NCI-H526 (cell line): ENCODE measurements at places on chromosomes 6 and 20.

GRCh38 chr20:19934792-19935491 lies 82.2 kb upstream of the NAA20 start:
- DNase-seq, result no peak

GRCh38 chr6:14816116-14816859 lies 429.6 kb upstream of the JARID2 start:
- DNase-seq, result peak; percentile 98

- peak; percentile 93 for DNase-seq
Observed at GRCh38 chr6:54717849-54718455, 128.6 kb upstream of the FAM83B start.

DNA sequence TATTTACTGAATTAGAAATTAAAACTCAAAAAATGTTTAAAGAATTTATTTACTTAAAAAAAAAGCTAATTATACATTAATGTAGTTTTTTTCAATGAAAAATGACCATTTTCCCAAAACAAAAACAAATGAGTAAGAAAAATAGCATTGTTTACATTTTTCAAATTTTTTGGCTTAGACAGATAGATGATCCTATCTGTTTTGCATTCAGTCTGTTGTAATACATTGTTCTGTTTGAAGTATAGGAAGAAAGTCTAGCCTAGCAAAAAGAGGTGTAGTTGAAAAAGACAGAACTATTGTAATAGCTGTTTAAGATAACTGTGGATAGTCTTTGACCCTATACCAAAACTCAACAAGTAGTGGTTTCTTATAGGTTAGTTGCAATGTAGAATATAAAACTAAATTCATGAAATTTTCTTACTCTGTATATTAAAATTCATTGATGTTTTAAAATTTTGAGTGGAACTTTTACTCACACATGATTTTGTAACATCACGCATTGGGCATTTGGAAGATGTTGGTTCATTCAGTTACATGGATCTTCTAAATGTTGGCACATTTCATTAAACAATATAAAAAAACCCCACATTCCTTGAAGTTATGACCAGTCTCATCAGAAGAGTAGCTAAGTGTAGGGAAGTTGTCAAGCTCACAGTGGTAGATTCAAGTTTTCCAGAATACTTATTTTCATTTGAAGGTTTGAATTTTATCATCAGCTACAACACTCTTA lies 62.0 kb downstream of the KCNS1 start:
- no peak for DNase-seq

DNA sequence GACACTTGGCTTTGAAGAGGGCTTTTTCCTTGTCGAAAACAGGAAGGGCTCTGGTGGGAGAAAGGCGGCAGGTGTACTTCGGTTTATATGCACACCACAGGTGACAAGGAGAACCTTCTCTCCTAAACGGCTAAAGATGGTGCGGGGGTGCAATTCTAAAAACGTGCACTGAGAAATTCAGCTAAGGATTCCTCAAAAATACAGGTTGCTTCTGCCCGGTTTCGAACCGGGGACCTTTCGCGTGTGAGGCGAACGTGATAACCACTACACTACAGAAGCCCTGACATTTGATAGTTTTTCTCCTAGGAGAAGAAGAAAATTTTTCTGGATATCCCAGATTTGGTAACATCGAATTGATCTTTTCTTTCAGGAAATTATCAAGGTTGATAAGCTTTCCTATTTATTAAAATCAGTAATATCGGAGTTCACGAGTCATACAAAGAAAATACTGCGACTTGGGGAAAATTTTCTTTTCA lies 32.0 kb downstream of the POM121L2 start:
- DNase-seq, result peak; percentile 45

DNA sequence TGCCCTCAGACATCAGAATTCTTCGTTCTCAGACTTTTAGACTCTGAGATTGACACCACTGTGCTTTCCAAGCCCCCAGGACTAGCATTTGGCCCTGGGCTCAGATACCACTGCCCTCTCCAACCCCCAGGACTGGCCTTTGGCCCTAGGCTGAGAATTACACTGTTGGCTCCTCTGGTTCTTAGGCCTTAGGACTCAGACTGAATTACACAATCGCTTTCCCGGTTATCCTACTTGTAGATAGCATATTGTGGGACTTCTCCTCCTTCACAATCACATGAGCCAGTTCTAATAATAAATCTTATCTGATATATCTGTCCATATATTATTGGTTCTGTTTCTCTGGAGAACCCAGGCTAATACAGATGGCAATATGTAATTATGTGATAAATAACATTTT lies 1725.5 kb downstream of the GRIK2 start:
- DNase-seq, result no peak

DNA sequence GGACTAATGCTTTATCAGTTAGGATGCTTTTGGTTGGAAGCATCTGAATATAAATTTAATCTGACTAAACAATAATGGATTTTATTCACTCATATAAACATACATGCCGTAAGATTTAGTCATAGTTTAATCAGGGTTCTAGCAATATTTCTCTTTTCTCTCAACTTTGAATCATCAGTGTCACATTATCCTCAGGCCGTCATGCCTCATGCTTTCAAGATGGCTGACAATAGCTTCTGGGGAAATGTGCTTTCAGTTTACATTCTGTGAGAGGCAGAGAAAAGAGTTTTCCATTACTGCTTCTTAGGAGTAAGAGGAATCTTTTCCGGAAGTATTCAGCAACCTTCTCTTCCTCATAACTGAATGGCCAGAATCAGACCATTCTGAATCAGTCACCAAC lies 162.2 kb downstream of the GJA1 start:
- no peak for DNase-seq

- DNase-seq, result no peak
Observed at GRCh38 chr6:71043902-71044301, 87.0 kb upstream of the B3GAT2 start.

DNA sequence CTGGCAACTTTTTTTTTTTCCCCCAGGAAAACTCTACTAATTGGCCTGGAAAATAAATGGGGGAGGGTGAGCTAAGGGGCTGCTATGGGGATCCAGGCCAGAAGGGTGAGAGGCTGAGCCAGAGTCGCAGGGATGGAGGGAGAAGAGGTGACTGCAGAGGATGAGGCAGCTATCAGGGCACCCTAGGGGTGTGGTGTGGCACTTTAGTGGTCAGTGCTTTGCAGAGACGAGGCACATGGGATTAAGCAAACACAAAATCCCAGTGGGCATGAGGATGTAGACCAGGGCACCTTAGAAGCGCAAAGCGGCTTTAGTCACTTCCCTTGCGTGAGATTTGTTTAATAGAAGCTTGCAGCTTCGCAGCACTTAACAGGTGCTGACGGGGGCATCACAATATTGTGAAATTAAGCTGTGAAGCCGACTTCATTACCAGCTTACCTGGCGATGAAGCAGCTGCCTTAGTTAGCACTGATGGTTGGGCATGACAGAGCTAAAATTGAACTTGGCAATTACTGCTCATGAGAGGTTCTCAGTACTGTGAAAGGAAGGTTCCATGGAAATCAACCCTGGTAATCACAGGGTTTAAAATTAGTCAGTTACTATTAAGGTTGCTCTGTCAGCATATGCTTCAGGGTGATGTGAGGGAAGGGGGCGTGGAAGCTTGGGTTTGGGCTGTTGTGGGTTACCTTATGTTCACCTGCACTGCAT lies 26.0 kb downstream of the TOX2 start:
- DNase-seq, result no peak

DNA sequence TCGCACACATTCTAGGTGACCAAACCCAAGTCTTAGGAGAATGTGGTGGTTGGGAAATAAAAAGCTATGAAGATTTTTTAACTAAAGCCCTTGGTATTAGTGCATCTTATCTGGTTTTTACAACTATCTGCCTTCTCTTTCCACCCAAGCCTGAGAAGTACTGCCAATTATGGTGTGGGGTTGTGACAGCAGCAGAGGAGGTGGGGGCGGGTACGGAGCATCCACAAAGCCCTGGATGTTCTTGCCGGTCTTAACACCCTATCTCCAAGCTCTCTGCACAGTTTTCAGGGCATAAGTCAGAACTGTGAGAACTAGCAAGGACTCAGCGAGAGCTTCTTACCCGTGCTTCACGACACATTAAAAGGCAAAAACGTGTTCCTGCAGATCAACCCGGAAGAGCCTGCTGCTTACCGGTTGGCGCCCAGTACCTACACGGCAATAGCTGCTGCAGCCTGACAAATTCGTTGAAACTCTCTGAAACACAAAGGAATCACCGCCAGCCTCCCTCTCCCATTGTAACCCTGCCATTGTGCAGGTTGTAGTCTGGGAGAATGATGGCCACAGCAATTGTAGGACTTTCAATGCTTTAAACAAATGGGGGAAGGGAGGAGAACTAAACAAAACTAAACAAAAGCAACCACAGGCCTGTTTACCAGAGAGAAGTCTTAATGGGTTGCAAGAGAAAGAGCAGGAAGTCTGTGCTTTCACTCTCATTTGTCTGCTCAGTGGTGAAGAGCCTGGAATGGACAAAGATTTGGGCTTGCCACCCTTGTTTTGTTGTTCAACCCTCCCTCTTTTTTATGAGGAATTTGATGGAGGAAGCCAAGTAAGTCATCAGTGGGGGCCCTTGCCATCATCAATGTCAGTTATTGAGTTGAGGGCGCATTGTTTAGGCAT lies 461.0 kb upstream of the JARID2 start:
- no peak for DNase-seq

GRCh38 chr6:53680489-53680888 lies 14.9 kb upstream of the KLHL31 start:
- DNase-seq, result no peak

DNA sequence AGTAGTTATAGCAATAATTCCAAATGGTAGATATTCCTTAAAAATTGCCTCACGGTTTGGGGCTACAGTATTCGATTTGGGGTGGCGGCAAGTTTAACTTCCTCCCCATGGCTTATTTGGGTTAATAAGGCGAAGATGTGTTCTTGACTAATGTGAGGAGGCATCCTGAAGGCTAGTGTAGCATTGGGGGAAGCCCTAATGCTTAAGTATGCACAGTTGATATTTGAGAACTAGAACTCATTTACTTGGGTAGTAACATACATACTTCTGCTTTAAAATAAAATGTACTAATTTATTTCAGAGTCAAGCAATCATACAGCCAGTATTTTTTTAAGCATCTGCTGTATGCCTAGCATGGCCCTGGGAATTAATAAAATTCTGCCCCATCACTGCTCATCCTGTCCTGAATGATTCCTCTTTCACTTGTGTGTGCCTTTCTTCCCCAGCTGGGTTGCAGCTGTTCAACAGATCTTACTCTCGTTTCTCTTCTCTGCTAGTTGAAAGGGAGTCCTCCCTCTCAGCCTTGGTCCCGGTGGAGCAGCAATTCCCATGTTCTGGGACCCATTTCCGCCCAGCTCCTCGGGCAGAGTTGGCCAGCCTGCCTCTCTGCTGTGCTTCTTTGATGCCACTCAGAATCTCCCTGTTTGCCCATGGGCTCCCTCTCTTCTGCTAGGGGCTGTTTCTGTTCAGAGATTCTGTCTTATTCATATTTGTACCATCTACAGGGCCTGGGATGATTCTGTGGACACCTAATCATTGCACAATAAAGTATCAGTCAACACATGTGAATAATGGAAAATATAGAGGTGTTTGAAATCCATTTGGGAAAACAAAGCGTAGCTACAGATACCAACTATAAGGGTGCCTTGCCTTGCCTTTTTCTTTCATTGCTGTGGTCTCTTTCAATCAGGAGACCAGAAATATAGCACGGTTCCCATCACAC lies 104.8 kb downstream of the ARID1B start:
- DNase-seq, result no peak

DNA sequence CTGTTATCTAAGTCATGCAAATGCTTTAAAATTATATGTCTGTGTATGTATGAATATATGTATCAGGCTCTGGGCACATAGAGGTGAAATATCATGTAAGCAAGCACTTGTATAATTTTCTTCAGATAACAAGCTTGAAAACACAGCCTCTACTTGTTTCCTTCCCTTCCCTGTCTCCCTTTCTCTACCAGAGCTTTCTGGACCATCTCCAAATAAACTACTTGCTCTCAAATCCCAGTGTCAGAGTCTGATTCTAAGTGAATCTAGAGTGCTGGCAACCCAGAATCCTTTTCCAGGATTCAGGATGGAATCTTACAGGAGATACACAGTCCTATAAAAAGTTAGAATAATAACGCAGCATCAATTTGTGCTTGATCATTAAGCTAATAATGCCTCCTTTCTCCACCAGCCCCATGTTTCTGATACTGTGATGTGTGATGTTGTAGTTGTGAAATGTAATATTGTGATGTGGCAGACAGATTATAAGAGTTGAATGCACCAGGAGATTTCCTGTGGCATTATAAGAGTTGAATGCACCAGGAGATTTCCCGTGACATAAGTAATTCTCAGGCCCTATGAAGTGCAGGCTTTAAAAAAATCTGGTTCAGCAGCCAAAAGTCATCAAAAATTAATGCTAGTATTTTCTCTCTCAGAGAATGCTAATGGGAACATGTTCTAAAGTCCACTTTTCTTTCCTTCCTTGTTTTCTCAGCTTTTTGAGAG lies 89.6 kb downstream of the PCSK2 start:
- DNase-seq, result no peak

DNA sequence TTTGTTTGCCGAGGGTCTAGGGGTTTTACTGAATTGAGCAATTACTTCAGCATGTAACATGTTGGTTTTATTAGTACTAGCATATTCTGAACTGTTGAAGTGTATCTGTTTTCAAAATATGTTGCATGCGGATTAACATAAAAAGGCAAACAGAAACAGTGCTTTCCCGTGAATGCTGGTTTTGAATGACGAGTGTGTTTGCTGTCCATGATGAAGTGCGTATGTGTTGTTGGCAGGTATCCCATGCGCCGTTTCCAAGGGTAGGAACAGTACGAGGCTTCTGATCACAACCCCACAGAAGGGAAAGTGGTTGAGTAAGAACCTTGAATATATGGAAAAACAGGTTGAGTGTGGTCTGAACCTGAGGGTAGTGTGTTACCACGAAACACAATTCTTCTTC lies 232.9 kb downstream of the SAMD5 start:
- DNase-seq, result no peak

- DNase-seq, result no peak
Observed at GRCh38 chr6:9295644-9296043, 860.3 kb upstream of the SLC35B3 start.

GRCh38 chr20:47440857-47441773 lies 60.6 kb upstream of the NCOA3 start:
- no peak for DNase-seq

GRCh38 chr20:48999890-49000870 lies 45.9 kb upstream of the CSE1L start:
- no peak for DNase-seq

- DNase-seq, result no peak
Observed at GRCh38 chr20:45266977-45267376, 12.6 kb upstream of the SLPI start.

DNA sequence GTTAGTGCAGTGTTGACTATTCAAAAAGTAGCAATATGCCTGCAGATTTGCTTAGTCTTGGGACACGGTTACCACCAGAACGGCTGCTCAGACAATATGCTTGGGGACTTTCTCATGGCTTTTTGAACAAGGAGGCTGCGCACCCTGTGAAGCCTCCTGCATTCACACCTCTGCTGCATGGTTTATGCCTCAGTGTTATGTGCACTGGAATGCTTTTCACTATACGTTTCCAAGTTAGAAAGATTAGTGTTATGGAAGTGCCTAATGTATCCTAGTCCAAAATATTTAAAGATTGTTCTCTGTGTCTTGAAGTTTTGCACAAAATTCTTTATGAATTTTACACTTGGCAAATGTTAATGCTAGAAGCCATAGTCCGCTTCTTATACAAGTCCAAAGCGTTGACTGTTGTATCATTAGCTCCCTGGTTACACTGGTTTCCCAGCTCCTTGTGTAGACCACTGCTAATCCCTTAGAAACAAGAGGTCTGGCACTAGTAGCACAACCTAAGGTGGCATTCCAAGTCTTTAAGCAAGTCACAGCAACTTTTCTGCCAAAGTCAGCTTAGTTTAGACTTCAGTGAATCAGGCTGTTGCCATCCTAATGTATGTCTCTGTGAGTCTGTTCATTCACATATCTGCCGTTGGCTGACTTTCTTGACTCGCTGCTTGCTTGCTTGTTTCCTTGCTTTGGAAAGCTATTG lies 26.3 kb upstream of the SLC22A1 start:
- DNase-seq, result no peak
